ENCODE measurements at places on chromosomes 5 and 9. TPM values are rescaled to one million over a fixed set of nuclear protein-coding genes. Genes with fewer than 3 reads are reported as not detected.

Gene SYK
- total RNA-seq = 19.2 TPM

Gene ITK
- 2.8 TPM for total RNA-seq

Gene CWC27
- total RNA-seq = 17.1 TPM

Gene PTGDS
- total RNA-seq = 31.3 TPM

Gene RGS7BP
- 2.6 TPM for total RNA-seq

Gene NMUR2
- not detected for total RNA-seq

Gene PCDHA1
- not detected for total RNA-seq

Gene FAM193B
- 95.5 TPM for total RNA-seq

Gene QRFP
- not detected for total RNA-seq

Gene NPDC1
- total RNA-seq = 17.5 TPM

Measured in subcutaneous adipose tissue (tissue), 4 donors.